Activated CD4-positive, CD25-positive, alpha-beta regulatory T cell treated with anti-CD3 and anti-CD28 coated beads, Interleukin-2, amount 50 U/mL, for 16 hours (primary cell): ENCODE measurements at places on chromosomes 2 and 18.

DNA sequence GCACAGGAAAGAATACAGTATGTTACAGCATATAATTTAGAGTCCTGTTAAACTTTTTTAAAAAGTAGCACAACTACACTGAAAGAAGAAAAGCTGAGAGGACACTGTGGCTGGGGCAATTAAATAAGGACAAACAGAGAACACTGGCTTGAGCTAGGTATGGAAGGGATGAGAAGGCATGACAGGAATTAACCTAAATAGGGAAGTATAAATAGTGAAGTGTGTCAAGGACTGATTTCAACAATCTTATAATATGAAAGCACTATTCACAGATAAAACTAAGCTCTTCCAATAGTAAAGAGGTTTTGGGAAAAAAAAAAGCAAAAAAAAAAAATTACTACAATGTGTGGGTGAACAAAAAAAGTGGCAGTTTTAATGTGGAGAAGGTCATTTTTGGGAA is 45.5 kb downstream of the PPP3R1 start:
- DNase-seq = no peak

DNA sequence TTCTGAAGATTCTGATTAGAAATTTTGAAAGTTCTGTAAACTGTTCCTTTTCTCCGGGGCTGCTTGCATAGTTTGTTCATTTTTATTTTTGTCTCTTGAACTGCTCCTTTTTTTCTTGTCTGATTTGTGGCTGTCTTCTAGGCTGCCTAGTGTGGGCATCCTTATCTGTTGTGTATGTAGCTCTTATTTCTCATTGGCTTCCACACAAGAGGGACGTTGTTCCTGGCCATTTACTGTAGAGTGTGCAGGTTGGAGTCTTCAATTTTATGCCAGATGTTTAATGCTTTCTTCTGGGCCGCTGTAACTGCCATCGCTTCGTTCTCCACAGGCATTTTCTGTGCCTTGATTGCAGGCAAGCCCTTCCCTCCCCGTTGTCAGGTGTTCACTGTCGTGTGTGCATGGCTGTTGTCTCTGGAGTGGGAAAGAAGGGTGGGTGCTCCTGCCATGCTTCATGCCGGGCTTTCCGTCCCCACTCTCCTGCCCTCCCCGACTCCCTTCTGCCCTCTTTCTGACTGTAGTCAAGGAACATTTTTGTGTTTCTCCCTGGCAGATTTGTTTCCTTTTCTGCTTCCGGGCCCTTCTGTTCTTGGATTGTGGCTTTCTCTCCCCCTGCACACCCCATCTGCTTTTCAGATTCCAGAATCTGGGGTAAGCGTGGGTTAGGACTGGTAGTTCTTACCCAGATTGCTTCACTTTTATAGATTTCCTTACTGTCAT is 15.5 kb downstream of the CEP192 start:
- no peak for DNase-seq

DNA sequence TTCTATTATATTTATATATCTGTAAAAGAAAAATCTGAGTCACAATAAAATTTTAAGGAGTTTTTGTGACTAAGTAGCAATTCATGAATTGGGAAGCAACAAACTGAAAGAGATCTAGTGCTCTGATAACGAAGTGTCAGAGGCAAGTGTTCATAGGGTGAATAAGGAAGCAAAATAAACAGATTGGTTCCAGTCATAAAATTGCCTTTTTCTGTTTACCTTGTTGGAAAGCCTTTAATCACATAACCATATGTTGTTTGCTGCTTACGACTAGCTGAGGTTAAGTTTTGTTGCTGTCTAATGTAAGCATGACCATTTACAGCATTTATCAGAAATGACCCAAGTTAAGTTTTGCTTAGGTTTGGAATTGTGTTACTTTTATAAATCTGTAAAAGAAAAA is 358.9 kb downstream of the ARL6IP6 start:
- no peak for DNase-seq

DNA sequence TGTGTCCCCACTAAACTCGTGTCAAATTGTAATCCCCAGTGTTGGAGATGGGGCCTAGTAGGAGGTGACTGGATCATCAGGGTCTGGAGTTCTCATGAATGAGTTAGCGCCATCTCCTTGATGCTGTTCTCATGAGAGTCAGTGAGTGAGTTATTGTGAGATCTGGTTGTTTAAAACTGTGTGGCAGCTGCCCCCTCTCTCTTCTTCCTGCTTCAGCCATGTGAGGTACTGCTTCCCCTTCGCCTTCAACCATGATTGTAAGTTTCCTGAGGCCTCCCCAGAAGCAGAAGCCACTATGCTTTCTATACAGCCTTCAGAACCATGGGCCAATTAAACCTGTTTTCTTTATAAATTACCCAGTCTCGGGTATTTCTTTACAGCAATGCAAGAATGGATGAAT is 50.4 kb downstream of the AP1S3 start:
- DNase-seq = no peak

- no peak for DNase-seq
Measured at GRCh38 chr18:45557287-45557686, 58.0 kb upstream of the SLC14A2 start.

DNA sequence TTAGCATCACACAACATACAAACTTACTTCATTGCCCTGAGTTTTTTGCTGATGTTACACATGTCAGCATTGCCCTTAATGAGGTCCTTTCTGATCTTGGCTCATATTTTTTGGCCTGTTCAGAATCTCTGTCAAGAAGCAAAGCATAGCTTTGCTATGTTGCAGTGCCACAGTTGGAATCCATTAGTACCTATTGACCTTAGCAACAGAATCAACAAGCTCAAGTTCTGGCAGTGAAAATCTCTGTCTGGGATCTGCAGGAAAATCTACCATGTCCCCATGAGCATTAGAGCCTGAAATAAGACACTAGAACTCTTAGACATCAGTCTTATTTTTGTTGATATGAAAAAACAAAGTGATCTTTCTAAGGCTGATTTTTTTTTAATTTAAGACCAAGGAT is 105.6 kb upstream of the FHL2 start:
- DNase-seq = no peak

GRCh38 chr2:197804049-197804757 is at the start of gene PLCL1:
Gene PLCL1, plus strand, starts transcription at chr2:197804593.
- DNase-seq = peak; percentile 81

DNA sequence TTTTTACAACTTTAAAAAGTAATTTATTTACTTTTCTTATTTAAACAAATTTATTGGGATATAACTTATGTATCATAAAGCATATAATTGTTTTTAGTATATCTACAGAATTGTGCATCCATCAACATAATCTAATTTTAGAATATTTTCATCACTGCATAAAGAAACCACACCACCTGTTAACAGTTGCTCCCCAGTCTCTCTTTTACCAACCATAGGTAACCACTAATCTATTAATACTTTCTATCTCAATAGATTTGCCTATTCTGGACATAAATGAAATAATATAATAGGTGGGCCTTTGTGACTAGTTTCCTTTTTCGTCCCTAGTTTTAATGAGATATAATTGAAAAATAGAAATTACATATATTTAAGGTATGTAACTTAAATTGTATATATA is 90.6 kb downstream of the ADAM23 start:
- DNase-seq = no peak

GRCh38 chr2:174383796-174384195 is 11.7 kb upstream of the SCRN3 start:
- no peak for DNase-seq

DNA sequence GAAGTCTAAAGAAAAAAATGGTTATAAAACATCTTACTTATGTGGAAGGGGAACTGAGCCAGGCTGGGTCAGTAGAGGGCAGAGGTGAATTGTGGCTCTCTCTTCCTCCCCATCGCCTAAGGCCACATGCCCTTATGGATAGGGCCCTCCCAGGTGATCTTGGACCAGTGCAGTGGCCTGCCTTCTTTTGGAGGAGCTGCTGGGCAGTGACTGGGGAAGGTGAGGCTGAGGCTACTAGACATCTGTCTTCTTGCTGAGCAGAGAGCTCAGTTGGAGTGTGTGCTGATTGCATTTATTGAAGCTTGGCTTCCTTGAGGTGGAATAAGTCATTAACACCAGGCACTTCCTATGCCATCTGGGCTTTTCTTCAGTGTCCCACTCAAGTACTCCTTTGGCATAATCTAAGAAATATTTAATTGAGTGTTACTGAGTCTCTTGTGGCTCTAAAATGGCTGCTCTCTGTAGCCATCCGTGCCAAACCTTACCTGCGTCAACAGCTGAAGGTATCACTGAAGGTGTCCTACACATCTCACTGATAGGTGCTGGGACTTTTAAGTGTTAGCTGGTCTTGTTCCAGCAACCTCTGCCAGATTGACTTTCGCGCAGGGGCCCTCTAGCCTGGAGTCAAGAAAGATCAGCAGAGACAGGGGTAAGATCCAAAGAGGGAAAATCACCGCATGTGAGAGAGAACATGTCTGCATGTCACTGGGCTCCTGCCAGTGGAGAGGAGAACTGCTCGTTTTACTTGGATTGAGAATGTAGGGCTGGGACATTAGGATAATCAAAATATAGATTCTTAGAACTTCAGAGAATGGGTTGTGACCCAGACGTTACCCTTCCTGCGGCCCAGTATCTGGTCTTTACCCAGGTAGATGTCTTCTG is 256.1 kb downstream of the LTBP1 start:
- no peak for DNase-seq
